ENCODE measurements at places on chromosomes 1 and 21.
A peak's percentile ranks its signal among the peaks of the same experiment; 100 is the strongest.

- DNase-seq, result no peak
Measured at GRCh38 chr1:111192658-111193519, 7.6 kb downstream of the DENND2D start.

DNA sequence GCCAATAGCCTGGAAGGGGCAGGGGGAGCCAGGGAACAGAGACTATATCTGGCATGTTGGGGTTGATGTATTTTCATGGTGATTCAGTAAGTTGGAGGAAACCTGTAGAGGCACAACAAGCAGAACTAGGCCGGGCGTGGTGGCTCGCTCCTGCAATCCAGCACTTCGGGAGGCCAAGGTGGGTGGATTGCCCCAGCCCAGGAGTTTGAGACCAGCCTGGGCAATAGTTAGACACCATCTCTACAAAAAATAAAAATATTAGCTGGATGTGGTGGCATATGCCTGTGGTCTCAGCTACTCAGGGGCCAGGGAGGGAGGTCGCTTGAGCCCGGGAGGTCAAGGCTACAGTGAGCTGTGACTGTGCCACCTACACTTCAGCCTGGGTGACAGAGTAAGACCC is 10.1 kb upstream of the PTCH2 start:
- no peak for DNase-seq

GRCh38 chr1:56317722-56318121 is 261.6 kb downstream of the PLPP3 start:
- no peak for DNase-seq

GRCh38 chr21:14488672-14489204 is 57.4 kb downstream of the SAMSN1 start:
- DNase-seq, result no peak

- DNase-seq, result no peak
Measured at GRCh38 chr1:11483581-11484320, 4.8 kb downstream of the DISP3 start.

DNA sequence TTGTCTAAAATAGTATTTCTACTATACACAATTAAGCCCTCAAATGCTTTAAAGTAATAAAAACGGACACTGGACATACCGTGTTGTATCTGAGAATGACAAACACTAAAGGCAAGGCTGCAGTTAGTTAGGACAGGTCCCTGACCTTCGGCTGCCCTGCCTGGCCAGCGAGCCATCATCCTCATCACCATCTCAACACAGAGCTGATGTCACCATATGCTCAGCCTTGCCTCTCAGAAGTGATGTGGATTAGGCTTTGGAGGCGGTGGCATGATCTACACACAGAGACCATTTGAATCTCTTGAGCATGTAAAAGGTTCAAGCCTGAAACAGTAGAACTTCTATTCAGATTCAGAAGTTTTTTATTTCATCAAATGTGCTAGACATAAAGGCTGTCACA is 244.7 kb downstream of the SDCCAG8 start:
- DNase-seq, result no peak

DNA sequence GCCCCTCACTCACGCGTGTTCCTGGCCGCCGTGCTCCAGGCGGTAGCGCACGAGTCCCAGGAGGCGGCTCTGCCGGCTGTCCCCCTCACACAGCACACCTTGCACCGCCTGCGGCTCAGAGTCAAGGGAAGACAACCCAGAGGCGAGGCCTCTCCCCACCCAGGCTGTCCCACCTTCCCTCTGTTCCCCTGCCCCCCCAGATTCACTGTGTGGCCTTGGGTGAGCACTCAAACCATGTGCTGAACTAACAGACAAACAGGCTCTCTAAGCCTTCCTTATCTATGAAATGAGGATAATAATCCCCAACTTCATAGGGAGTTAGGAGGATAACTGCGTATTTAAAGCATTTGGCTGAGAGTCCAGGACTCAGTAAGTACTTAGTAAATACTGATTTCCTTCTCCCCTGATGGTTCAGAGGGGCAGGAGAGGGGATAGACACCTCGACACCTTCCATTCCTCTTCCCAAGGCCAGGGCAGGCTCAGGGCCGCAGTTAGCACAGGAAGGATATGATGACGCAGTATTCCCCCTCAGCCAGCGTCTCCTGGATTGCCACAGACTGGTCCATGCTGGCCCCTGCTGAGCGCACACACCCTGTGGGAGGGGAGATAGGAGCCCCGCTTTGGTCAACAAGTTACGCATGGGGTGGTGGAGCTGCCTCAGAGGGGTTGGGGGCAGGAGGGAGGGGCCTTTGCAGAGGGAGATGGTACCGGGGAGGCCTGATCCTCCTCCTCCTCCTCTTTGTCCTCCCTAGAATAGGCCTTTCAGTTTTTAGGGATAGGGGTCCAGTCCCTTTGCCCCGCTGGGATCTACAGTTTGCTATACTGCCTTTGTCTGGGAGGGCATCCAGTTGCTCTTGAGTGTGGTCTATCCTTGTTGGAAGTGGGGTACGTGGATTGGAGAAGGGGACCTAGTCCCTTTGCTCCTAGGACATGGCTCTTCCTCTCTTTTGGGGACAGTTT is 830 bp downstream of the INPP5B start:
- DNase-seq, result no peak

- no peak for DNase-seq
Measured at GRCh38 chr1:61569303-61569621, 155.7 kb downstream of the TM2D1 start.

DNA sequence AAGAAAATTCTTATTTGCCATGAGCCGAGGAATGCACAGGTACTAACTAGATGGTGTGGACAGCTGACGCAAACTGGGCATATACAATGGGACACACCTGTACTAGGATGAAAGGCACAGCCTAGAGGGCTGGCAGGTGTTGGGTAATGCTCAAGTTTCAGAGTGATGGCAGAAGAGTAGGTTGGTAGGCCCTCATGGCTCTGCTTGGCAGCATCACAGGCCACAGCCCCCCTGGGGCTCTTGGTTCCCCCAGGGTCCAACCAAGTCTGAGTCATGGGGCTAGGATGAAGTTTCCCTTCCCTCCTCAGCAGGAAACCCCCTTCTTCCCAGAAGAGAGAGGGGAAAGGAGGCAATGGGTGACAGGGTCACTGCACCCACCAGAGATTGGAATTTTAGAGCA is 35.2 kb downstream of the SPEN start:
- DNase-seq, result no peak

- DNase-seq, result no peak
Measured at GRCh38 chr1:187374742-187375141, 546.0 kb downstream of the PLA2G4A start.

GRCh38 chr1:209567698-209568175 is 15.8 kb upstream of the CAMK1G start:
- no peak for DNase-seq

DNA sequence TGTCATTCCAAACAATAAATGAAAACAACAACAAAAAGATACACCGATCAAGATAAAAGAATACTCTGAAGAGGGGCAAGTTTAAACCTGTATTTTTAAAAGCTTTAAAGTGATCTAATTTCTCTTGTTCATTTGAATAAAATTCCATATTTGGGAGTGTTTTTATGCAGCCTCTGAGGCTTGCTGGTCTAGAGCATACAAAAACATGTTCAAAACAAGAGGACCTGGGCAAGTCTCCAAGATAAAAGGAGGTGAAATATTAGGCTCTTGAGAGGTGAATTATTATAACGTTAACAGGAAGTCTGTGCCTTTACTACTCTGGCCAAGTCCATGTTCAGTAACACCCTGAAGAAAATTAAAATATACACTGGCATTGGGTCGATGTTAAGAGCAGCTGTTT is 20.1 kb downstream of the URB1 start:
- no peak for DNase-seq

DNA sequence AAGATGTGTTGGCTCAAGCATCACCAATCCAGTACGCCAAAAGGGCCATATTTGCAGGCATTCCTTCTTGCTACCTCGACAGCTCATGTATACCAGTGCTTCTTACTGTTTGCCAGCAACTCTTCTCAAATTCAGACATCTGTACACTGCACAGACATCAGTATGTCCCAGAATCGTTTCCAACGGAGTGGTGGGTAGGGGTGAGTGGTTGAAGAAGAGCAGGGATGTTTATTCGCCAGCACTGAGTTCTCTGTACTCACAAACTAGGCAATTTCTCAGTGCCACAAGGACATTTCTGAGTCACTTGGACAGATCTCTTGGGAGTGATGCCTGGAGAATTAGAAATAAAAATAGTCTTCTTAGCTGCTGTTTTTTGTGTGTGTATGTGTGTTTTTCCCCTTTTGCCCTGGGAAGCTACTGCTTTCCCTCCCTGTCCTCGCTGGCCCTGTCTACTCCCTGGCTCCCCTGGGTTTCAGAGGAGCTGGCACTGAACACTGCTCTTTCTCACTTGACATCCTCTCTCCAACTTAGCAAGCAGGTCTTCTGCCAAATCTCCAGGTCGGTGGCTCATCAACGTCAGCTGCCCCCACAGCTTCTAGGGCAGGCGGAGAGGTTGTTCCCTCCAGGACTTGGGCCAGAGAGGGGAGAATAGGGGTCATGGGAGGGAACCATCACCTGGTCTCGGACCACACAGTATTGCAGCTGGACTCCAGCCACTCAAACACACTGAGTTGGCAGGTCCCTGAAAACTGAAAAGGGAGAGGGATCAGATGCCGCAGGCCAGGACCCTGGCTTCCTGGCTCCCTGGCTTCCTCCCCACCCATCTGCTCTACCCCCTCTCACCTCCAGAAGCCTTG is 90.5 kb downstream of the NMNAT2 start:
- no peak for DNase-seq

- no peak for DNase-seq
Measured at GRCh38 chr1:10899490-10900250, 103.2 kb upstream of the CASZ1 start.

GRCh38 chr1:61741711-61742619 is at the start of gene PATJ:
Gene PATJ, plus strand, starts transcription at chr1:61742480. Its CDS starts 20,413 bp downstream, at chr1:61762893.
- DNase-seq, result peak; percentile 91

- peak; percentile 89 for DNase-seq
Measured at GRCh38 chr1:35568975-35569395, 4.1 kb upstream of the TFAP2E start.

DNA sequence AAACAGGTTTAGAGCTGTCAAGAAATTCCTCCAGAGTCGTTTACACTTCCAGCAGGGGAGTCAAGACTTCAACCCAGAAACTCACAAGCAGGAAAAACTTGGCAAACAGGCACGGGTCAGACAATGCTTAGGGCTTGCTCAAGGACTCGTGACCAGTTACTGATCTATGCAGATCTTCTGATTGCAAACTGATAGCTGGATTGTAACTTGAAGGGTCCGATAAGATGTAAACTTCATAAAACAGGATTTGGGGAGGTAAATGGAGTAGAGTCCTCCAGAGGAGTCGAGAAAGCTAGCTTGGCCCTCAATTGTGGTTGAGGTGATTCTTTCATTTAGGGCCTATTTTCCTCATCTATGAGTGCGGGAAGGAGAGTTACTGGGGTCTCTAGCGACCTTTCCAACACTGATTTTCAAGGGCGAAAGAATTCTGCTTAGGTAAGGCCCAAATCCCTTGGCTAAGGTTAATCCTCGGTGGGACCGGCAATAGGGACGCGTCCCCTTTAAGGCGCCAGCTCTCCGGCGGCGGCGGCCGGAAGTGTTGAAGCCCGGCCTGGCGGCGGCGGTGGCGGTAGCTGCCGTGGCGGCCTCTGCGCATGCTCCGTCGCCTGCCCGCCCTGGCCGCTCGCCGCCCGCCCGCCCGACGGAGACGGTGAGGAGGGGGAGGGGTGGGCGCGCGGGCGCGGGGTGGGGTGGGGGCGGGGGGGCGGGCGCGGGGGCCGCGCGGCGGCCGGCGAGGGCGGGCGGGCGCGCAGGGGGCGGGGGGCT is at the start of gene GMEB1:
GMEB1 (plus strand) TSS at position 594 of the 765 bp plus-strand sequence. CDS start 14,829 bp downstream, outside the sequence.
- peak; percentile 96 for DNase-seq

DNA sequence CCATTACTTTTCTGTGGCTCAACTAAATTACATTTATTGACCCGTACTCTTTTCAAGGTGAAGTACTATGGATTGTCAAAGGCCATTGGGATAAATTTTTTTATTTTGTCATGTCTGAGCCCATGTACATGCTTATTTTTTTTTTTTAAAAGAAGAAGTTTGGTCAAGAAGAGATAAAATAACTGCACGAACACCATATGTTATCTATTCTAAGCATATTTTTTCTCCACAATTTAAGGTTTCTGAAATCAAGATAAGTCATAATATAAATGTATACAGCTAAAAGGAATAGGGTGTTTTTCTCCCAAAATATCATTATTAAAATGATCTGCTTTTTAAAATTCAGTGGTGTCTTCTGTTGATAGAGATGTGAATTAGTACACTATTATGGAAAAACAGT is 35.0 kb upstream of the SH2D1B start:
- DNase-seq, result no peak

DNA sequence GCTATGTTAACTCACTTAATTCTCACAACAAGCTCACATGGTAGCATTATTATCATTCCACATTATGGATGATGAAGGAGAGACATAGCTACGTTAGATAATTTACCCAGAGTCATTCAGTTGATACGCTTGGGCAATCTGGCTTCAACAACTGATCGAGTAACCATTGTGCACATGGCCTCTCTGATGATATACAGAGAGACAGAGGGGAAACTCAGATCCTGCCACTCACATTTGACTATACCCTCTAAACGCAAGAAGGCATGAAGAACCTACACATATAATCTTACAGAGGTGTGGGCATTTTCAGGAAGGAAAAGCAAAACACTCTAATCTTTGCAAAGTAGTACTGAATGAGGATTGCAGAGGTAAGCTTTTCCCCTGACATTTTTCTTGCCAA is 360.1 kb downstream of the BARHL2 start:
- DNase-seq, result no peak

DNA sequence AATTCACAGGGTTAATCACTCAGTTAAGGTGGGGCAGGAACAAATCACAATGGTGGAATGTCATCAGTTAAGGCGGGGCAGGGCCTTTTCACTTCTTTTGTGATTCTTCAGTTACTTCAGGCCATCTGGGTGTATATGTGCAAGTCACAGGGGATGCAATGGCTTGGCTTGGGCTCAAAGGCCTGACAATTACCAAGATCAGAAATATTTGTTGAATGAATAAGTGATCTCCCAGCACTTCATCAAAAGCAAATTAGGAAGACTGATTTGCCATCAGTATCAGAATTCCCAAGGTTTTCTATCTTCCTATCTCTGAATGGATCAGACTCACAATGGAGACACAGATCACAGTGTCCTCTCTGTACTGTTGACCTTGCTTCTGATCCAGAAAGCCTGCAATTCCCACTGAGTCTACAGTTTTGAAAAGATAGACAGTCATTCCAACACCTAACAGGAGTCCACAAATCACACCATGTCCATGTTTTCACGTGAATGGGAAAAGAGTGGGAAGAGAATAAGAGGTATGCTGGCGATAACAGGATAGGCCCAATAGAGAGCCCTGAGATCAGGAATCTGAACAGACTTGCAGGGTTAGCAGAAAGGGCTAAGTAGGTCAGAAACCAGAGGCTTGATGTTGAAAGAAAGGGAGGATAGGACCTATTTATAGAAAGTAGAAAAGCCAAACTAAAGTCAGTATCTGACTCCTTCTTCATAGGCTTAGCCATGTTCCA is 75.3 kb downstream of the KCNK1 start:
- DNase-seq, result no peak

- DNase-seq, result no peak
Measured at GRCh38 chr1:221161571-221162041, 282.4 kb downstream of the HLX start.

DNA sequence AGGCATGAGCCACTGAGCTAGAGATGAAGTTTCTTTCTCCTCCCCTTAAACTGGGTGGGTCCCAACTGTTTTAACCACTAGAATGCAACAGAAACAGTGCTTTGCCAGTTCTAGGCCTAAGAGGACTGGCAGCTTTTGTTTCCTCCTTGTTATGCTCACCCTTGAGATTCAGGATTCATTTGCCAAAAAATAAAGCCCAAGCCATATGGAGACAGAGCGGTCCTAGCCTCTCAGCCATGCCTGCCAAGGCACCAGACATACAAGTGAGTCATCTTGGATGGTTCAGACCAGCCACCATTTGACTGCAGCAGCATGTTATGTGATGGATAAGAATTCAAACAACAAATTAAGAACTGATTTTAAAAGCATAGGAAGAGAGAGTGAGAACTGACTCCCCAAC is 38.1 kb upstream of the STUM start:
- no peak for DNase-seq
